Myocyte (in vitro differentiated cells): ENCODE measurements at places on chromosomes 2 and 18. TPM values are rescaled to one million over a fixed set of nuclear protein-coding genes. Genes with fewer than 3 reads are reported as not detected.

- DNase-seq: no peak
Measured at GRCh38 chr18:10051877-10052631, 138.2 kb downstream of the VAPA start.

DNA sequence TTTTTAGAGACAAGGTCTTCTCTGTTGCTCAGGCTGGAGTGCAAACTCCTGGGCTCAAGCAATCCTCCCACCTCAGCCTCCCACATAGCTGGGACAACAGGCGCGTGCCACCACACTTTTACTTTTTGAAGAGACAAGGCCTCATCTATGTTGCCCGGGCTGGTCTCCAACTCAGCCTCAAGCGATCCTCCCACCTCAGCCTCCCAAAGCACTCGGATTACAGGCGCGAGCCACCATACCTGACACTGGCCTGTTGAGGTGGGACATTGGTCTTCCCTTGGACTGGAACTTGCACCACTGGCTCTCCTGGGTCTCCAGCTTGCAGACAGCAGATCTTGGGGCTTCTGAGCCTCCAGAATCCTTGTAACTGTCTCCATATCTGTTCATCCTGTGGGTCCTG, 75.6 kb downstream of the NDUFA10 start:
- DNase-seq: no peak

GRCh38 chr2:151363709-151364108, 6.3 kb downstream of the TNFAIP6 start:
- no peak for DNase-seq

DNA sequence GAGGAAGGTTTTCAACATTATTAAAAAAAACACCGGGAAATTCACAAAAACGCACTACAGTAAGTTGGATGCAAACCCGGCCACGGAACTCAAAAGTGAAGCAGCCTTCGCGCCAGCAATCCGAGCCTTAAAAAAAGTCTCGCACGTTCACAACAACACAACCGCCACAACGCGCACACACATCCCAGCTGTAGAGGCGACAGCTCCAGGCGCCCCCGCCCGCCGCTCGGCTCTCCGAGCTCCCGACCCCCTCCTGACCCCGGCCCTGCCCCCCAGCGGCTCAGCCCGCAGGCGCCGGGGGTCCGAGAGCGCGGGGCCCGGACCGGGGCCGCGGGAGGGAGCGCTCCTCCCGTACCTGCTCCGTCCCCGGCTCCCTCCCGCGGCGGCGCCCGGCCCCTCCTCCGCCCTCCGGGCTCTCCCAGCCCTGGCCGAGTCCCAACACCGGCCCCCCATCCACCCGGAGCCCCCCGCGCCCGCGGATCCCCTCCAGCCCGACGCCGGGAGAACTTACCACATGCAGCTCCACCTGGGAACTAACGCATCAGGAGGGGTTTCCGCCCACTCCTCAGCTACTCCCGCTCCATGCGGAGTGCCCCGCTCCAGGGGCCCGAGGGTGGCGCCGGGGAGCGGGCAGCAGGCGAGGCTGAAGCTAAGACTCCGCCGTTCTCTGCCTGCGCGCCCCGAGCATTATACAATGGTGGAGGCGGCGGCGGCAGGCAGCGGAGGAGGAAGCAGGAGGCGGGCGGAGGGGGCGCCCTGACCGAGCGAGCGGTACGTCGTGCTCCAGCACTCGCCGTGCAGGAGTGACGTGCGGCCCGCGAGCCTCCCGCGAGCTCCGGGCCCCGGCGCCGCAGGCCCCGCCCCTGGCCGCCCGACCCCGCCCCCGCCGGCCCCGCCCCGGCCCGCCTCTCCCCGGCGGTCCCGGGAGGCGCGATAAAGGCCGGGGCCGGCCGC, at the start of gene SERTAD2:
Gene SERTAD2 (minus strand): TSS at position 805 of the 954 bp plus-strand sequence. CDS start 17,042 bp downstream, outside the sequence.
- peak; percentile 87 for DNase-seq

- no peak for DNase-seq
Measured at GRCh38 chr2:185127412-185127811, 529.1 kb downstream of the ZNF804A start.

GRCh38 chr2:218819093-218819492, 12.5 kb downstream of the PRKAG3 start:
- peak; percentile 56 for DNase-seq

GRCh38 chr18:63828656-63829055, 53.4 kb downstream of the SERPINB7 start:
- DNase-seq: no peak

DNA sequence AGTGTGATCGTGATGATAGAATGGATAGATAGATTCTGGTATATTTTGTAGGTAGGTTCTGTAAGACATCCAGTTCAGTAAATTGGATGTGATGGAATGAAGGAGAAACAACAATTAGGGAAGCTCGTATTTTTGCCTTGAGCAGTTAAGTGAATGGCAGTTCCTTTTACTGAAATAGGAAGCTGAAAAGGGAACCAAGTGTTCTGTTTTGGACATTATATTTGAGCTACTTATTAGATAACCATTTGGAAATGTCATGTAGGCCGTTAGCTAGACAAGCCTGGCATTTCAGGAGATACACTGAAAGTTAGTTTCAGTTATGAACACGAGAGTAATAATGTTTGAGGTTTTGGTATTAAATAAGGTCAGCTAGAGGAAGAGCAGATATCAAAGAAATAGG, 41.5 kb downstream of the MARCHF7 start:
- DNase-seq: no peak

- peak; percentile 85 for DNase-seq
Measured at GRCh38 chr2:219344751-219345430, 12.3 kb upstream of the RESP18 start.

- DNase-seq: no peak
Measured at GRCh38 chr18:77130229-77131099, 2.1 kb downstream of the MBP start.

DNA sequence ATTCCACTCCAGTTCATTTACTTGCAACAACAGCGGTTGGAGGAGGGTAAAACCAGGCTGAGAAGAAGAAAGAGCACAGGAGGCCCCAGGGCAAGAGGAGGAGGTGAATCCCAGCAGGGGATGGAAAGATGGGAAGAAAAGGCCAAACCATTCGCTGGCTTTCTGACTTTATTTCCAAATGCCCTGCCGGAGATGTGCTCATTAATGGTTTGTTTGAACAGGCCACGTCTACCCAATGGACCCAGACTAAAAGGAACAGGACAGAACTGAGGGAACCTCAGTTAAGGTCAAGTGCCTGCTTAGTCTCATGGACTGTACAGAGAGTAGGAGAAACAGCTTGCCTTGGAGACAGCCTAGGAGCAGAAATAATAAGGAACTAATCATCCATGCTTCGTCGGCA, 121.6 kb upstream of the NDUFV2 start:
- no peak for DNase-seq

DNA sequence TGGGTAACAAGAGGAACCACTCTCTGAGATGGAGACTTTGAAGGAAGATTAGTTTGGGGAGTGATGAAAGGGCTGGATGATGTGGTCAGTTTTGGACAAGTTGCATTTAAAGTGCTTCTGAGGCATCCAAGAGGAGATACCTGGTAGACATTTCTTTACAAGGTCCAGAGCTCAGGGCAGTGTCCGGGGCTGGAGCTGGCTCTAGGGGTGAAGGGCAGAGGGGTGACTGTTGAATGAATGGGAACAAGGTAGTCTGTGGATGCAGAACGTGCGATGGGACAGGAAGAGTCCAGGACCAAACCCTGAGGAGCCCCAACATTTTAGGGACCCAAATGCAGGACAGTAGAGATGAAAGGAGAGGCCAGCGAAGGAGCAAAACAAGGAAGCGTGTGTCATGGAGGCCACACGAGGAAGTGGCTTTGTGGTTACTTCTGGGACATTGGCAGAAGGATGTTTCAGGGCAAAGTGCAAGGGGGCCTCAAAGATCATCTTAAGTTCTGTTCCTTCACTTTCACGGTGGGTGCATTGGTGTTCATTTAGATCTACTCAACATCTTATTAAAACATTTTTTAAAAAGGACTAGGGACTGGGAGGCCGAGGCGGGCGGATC, 13.6 kb upstream of the GPR35 start:
- DNase-seq: no peak

GRCh38 chr2:26043862-26044696, 10.2 kb downstream of the RAB10 start:
- peak; percentile 13 for DNase-seq

DNA sequence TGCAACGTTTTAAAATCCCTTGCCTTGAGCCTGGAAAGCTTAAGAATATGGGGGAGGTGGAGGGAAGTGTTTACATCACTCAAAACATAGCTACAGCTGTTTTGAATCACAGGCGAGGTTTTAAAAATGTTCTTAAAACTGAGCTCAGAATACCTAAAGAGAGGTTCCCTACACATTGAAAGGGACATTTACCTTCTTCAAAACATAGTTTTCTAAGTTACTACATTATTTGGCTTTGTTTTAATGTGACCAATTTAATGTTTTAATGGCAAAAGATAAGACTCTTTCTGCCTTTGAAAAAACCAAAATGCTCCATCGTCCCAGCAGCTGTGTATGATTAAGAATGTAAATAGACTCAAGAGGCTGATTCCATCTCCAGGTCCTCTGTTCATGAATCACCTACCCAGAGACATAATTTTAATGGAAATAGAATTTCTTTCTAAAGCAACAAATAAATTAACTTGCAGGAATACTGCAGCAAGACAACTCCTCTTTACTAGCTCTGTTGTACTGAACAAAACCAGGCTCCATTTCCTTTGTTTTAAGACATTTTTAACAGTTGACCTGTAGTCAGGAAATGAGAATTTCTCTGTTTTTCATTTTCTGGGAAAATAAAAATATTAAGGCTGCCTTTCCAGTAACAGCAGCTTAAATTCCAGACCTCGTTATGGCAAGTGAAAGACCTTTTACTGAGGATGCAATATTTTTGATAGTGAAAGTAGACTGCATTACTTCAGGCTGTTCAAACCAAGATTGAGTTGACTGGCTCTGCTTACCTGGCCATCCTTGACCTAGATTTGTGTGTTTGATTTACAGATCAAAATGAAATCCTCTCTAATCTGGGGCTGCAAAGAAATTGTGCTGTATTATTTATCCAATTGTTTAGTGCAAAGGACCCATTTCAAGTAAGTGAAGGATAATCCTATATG, 33.7 kb upstream of the WDR75 start:
- peak; percentile 45 for DNase-seq

GRCh38 chr18:12946549-12947284, 1.1 kb upstream of the SEH1L start:
- DNase-seq: peak; percentile 78

DNA sequence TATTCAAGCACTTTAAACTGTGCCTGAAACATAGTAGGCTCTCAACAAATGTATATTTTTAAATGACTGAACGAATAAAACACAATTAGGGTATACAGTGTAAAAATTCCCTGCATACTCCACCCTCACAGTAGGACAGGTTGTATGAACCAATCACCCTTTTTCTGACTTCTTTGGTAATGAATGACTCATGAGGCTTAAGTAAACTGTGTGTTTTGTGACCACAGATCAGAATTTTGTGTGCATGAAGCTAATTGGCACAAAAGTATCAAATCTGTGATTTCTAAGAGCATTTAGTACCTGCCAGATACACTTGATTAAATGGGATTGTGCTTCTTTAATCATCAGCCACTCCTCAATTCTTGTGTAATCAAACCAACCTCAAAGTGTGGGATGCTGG, 109.9 kb upstream of the MAP4K3 start:
- no peak for DNase-seq

GRCh38 chr2:27095745-27096651, 9.4 kb downstream of the KHK start:
- peak; percentile 78 for DNase-seq

GRCh38 chr2:63049211-63049969, 1.2 kb upstream of the OTX1 start:
- DNase-seq: peak; percentile 2

EGR4 gene
- not detected in 2 replicates for total RNA-seq

SPATA3 gene
- not detected in 2 replicates for total RNA-seq

PTGR3 gene
- total RNA-seq: 11.7 and 11.9 TPM in 2 replicates

UGT1A3 gene
- not detected in 2 replicates for total RNA-seq

DSG4 gene
- total RNA-seq: not detected in 2 replicates

EFR3B gene
- 0.26 and 0.45 TPM in 2 replicates for total RNA-seq

ACADL gene
- total RNA-seq: 0.10 and 0.13 TPM in 2 replicates

DPP10 gene
- not detected in 2 replicates for total RNA-seq

MATN3 gene
- total RNA-seq: 1.1 and 1.2 TPM in 2 replicates

WNT10A gene
- 18.8 and 63.4 TPM in 2 replicates for total RNA-seq

POTEC gene
- total RNA-seq: not detected in 2 replicates

CLEC4F gene
- total RNA-seq: 0.10 TPM in 1 of 2 replicates, not detected in the other
